ENCODE measurements at places on chromosomes 1 and 21.
A peak's percentile ranks its signal among the peaks of the same experiment; 100 is the strongest.

DNA sequence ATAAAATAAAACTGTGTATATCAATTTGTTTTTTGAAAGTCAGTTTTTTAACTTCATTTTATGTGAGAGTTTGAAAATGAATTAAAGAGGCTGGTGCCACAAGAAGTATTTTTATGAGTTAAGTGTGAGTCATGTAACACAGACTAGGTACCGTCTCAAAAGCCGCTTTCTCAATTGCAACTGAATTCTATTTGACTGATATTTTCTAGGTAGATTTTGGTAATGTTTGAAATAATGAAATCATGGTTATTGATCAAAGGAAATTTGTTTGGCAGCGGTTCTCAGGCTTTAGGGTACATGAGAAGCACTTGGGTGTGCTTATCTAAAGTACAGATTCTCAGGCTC, 4.6 kb downstream of the SNX27 start:
- DNase-seq = no peak

DNA sequence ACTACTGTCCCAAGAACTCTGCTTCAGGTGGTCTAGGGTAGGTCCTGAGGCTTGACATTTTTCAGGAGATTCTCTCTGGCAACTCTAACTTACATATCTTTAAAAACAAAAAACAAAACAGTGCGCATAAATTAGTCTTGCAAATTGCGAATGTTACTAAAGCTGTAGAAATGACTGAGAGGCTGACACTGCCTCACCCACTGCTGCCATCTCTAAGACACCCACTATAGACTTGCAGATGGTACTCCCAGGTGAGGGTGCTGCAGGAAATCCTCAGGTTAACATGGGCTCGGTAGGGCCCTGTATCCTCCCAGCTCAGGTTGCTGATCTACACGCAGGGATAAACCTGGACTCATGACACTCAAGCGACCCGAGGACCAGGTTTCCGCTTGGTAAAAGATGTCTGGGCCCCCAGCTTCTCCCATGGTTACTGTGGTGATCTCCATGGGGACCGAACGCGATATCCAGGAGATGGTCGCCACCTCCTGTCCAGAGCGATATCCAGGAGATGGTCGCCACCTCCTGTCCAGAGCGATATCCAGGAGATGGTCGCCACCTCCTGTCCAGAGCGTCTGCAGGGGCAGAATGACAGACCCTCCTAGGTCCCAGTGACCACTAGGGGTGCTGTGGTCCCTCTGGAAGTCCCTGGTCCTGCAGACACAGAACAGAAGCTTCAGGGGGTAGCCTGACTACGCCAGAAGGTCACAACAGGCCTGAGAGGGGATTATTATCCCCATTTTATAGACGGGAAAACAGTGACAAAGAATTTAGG, 16.2 kb upstream of the LY9 start:
- DNase-seq = no peak

GRCh38 chr1:230074762-230075161, 7.7 kb downstream of the GALNT2 start:
- no peak for DNase-seq

DNA sequence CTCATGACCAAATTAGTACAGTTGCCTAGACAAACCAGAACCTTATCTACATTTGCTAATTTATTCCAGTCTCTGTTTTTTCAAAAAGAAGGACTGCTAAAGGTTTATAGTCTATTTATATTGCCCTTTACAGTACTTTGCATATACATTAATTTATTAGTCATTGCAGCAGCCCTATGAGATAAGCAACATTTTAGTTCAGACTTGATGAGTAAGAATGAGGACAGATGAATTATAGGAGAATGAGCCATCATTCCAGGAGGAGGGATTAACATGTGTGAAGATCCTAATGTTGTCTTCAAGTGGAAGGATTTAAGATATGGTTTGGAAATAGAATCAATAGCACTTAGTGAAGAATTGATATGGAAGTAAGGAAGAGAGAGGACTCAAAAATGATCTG, 152.4 kb downstream of the KCTD3 start:
- DNase-seq = no peak

DNA sequence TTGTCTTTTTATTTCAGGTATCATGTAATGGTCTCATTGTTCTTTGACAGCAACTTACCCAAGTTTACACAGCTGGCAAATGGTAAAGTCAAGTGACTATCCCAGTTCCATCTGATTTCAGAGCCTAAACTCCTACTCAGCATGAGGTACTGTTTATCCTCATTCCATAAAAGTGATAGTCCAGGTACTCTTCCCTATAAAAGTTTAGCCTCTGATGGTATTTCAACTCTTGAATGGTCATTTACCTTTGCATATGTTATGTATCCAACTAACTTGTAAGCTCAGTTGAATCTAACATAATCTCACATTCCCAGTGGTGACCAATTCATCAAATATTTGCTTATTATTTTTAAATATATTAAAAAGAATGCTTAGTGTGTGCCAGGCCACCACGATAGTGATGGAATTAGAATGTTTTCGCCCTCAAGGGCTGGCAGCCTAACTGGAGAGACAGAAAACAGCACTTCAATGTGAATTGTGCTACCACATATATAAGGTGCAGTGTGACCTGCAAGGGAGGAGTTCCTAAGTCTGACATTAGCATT, 307.1 kb downstream of the CTH start:
- no peak for DNase-seq

DNA sequence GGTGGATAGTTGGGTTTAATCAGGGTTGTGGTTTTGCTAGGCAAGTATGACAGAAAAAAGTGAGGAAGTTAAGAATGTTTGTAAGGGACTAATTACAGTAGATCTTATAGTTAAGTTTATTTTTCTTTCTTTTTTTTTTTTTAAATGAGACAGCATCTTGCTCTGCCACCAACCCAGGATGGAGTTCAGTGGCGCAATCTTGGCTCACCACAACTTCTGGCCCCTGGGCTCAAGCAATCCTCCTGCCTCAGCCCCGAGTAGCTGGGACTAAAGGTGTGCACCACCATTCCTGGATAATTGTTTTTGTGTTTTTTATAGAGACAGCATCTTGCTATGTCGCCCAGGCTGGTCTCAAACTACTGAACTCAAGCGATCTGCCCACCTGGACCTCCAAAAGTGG, 41.7 kb downstream of the EYA3 start:
- no peak for DNase-seq

DNA sequence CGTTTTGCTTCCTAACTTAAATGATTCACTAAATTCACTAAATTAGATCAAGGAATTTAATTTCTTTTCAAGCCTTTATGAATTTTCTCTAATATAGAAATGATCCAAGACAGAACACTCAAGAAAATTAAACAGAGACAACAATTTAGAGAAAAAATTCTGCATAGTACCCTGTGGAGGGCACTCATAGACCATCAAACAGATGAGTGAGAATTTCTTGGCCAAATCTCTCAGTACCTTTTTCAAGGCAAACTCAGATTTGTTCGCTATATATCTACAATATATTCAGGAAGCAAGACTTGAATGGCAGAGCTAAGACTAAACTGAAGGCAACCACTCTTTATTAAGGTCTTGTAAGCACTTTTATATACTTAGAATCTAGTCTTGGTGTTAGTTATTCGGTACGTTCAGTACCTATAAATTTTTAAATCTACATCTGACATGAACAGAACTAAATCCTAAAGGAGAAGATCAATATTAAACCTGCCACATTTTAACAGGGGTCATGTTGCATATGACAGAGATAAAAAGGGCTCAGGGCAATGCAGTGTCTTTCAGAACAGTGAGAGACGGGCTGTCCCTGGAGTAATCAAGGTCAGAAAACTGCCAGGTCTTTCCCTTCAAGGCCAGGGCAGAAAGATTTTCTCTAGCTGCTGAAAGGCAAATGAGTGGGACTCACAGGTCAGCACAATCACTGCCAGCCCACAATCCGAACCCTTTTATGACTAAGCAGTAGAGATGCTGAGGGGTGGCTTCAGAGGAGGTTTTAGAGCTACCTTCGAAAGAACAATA, 118.8 kb upstream of the TMPRSS15 start:
- no peak for DNase-seq

DNA sequence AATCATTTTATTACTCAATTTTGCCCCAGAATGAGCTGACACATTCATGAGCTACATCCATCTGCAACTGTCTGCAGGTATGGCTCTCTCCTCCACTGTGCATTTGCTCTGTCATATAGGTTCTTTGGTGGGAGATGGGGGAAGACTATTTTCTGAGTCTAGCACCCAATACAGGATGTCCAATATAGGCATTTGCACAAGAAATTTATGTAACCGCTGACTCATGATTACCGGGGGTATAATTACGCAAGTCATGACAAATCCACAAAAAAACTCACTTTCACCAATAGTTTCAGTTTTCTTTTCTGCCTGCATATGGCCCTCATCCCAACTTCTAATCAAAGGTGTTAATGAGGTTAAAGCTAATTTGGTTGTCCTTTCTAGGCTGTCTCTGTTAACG, 17.5 kb upstream of the VSIG8 start:
- DNase-seq = no peak

- no peak for DNase-seq
Observed at GRCh38 chr1:29860056-29860455, 623.7 kb downstream of the PTPRU start.

GRCh38 chr1:228058949-228059633, 23.4 kb upstream of the ARF1 start:
- no peak for DNase-seq

GRCh38 chr1:37127254-37127748, 93.0 kb upstream of the GRIK3 start:
- no peak for DNase-seq

DNA sequence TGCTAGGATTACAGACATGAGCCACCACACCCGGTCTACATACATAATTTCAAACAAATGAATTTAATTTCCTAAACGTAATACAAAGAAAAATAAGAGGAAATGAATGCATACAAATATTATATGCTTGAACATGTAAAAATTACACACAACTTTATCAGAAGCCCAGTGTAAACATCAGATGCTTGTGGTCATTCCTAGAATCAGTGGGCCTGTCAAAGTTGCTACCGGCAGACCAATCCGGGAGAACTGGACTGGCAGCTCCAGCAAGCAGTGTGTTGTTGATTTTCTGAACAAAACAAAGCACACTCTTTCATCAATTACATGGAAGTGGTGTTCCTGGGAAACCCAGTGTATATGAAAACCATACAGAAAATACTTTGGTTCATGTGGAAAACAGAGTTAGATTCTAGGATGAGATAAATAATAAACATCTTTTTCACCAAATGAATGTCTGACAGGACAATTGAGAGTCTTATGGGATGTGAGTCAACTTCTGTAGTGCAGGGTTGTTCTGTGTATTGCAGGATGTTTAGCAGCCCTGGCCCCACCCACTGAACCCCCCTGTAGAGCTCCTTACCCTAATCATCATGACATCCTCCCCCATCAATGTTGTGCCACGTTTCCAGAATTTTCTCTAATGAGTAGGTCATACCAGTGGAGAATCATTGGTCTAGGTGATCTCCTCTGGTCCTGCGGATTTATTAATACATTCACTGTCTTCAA, 33.8 kb downstream of the MFSD2A start:
- DNase-seq = no peak

DNA sequence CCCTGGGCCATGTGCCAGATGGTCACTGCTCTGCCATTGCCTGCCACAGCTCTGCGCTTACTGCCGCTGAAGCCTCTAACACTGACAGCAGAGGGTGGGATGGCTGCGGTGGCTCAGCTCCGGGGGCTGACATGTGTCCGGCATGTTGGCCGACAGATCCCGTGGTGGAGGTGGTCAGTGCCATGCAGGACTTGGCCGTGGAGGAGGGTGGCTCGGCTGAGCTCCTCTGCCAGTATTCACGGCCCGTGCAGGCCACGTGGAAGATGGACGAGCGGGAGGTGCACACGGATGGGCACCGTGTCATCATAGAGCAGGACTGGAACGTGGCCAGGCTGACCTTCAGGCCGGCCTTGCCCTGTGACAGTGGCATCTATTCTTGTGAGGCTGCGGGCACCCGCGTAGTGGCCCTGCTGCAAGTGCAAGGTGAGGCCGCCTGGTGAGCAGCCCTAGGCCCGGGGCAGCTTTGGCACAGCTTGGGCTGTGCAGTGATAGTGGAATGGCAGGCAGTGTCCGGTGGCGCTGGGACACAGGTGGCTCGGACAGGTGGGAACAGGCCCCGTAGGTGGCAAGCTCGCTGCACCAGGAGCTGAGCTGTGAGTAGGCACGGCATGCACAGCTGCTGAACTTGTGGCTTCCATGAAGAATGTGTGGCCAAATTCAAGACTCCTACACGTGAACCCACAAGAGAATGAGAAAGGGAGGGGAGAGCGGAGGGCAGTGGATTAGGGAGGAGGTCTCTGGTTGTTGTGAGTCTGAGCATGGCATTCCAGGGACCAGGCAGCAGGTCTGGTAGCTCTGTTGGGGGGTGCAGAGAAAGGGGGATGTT, 91.8 kb downstream of the TRIM11 start:
- DNase-seq = no peak

- peak; percentile 45 for DNase-seq
Observed at GRCh38 chr1:38138498-38139233, 92.1 kb upstream of the POU3F1 start.

- DNase-seq = no peak
Observed at GRCh38 chr1:39833121-39833520, 44.5 kb upstream of the BMP8B start.

GRCh38 chr1:44553127-44553758, 121.0 kb downstream of the TMEM53 start:
- DNase-seq = no peak

DNA sequence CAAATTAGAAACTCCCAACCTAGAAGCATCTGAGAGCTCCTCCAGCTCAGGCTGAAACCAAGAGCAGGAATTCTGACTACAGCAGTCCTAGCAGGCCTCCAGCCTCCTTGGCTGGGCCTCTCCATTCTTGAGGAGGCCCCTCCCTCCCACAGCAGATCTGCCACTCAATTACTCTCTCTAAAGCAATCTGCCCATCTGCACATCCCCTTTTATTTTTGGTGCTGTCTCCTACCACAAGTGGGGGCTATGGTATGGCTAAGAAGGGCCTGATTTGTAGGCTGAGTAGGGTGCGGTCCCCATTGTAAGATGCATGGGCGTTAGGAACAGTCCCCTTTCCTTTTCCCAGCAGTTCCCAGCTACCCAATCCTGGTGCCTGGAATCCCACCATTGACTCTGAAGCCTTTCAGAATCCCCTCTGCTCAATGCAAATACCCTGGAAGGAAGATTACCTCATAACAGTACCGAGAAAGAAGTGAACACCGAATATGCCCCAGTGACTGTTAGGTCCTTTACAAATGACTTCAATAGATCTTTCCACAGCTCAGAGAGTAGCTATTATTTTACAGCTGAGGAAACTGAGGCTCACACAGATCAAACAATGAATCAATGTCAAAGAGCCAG, 11.6 kb upstream of the TTC39A start:
- DNase-seq = no peak

GRCh38 chr1:8910331-8910730, 31.8 kb upstream of the ENO1 start:
- DNase-seq = no peak
